Iris pigment epithelial cell (primary cell): ENCODE measurements at places on chromosomes 7 and 10.

- DNase-seq, result no peak
Measured at GRCh38 chr10:89889606-89890005, 188.2 kb downstream of the KIF20B start.

- DNase-seq, result no peak
Measured at GRCh38 chr7:83970081-83970480, 224.5 kb downstream of the SEMA3A start.

DNA sequence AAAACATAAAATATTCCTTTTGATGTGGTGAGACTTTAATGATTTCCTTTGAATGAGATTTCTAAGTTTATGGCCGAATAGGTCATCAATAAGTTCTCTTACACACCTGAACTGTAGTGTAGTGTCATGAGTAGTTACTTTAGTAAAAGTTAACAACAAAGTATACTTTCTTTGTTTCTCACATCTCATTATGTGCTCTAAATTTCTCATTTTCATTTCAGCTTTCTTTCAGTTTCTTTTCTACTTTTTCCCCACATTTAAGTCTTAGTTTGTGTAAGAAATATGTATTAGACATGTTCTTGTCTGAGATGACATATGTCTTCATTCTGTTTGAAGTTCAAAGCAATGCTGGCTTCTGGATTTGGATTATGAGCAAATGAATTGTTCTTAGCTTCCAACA lies 348.1 kb downstream of the ANKRD7 start:
- no peak for DNase-seq

DNA sequence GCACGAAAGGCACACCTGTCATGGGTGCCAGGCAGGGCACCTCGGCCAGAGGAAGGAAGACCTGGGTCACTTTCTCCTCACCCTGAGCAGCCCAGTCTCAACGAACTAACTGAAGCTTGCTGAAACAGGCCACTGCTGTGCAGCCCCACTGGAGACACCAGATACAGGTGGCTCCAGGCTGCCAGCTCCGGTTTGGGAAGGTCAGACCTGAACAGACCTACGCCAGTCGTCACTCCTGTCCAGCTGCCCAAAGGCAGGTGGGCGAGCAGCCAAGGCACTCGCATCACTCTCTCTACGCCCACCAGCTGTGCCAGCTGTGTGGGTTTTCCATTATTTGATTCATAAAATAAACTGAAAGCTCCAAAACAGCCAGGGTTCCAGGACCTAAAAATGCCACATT lies 256.1 kb downstream of the ZMYND11 start:
- no peak for DNase-seq

DNA sequence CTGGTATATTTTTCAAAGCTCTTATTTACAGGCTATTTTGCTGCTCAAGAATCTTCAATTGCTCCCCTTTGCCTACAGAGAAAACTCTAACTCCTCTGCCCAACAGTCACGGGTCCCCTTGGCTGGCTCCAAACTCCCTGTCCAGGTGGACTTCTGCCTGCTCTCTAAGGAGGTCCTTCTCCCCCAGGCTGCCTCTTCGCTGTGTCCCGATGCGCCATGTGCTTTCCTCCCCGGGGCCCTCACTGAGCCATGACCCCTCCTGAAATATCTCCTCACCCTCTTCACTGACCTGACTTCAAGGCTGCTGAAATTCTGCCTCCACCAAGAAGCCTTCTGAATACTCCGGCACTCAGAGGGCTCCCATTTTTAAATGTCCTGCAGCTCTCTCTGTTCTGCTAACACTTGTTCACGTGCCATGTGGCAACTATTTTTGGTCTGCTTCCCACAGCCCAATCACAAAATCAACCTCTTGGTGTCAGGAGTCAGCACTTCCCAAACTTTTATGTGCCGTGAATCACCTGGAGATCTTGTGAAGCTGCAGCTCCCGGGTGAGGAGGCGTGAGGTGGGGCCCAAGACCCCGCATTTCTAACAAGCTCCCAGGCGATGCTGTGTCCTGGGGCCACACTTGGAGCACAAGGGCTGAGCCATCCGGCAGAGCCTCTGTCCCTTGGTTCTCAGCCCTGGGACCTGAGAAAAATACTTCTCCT lies 85.7 kb upstream of the COL13A1 start:
- no peak for DNase-seq

DNA sequence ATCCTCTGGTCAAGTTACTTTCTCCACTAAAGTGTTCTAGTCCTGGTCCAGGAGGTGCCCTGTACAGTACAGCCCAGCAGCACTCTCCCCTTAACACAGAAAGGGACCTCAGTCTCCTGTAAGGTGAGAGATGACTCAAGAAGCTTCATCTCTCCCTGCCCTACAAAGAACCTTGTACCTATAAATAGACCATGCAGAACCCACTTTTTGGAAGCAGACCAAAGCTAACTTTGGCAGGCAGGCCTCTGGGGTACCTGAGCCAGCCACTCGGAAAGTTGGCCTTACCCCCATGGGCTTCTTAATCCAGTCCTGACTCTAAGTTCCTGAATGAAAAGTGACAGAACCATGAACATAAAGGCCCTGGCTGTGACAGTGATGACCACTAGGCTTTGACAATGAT lies 454.8 kb downstream of the KCNMA1 start:
- no peak for DNase-seq

GRCh38 chr7:75815418-75816064 lies 1.9 kb upstream of the CCL24 start:
- DNase-seq, result no peak

DNA sequence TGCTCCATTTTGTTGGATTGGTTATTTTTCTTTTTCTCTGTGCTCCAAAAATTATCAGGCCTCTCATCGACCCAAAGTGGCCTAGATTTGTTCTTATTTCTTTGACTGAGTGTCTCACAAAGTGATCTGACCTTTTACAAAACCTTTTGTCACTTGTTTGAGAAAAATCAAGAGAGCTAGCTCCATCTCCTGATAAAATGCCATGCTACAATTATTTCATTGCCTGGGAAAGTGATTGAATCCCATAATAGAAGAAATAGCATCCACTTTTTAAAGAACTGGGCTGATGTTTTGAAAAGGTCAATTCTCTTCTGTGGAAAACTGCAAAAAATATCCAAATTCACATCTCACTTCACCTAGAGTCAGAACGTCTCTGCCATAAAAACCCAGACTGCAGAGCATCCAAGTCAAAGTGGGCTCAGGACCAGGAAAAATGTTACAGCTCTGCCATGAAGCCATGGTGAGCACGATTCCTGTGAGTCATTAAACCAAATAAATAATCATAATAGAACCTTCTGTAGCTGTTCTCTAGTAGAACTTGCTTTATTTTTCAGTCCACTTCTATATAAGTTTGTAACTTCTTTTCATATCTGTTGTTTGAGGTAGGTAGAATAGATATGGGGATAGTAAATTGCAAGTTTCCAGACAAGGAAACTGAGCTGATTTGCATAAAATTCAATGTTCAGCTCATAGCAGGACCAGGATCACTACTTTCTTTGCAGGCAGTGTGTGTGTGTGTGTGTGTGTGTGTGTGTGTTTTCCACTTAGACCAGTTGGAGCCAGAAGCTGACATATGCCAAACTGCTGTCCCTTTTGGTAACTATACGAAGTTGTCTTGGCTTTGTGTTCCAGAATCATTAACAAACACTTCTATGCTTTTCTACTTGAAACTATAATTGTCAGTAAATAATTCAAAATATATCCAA lies 632.5 kb upstream of the ANKRD30A start:
- DNase-seq, result peak; percentile 67

- DNase-seq, result peak; percentile 64
Measured at GRCh38 chr7:82729172-82730030, 285.8 kb upstream of the CACNA2D1 start.

DNA sequence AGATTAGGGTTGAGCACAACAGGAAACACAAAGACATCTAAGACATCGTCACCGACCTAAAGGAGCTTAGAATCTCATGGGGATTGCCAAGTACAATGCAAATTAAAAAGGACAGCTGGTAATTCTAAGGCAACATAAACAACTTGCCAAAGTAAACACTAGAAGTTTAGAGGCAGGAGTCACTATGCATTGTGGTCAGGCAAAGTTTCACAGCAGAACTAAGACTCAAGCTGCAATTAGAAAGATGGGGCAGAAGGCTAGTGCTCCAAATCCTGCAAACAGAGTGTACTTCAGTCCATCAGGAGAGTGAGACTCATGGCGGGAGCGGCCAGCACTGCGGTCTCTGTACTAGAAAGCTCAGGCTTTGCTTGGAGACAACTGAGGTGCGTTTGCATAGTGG lies 52.7 kb downstream of the HIPK2 start:
- DNase-seq, result peak; percentile 90

- no peak for DNase-seq
Measured at GRCh38 chr10:101165736-101166135, 34.6 kb downstream of the TLX1 start.

GRCh38 chr10:350981-351501 lies 215.8 kb downstream of the ZMYND11 start:
- DNase-seq, result no peak

DNA sequence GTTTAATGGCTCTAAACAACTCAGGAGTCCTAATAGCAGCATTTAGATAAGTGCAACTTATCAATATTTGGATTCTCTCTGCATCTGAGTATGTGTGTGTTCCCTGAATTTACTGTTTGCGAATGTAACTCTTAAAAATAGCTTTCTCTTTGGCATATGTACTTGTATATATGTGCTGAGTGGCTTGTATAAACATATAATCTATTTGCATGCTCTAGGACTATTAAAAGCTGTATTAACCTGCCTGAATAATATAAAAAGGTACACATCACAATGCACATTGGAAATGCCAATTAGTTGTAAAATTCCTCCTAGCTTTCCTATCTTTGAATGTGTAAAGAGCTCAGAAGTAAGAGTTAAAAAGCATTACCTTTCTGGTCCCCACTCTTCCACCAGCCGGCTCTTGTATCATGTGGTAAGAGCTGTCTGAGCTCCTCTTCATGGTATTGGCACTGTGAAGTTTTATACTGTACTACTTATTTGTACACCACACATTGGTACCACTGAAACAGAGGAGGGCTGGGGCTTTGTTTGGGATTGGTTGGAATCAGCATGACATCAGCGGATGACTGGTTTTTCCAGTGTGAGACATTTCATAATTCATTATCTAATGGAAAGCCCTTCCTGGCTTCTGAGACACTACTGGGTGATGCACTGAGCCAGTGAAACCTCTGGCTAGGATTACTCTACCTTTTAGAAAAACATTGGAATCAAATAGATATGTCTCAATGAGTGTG lies at the start of gene INHBA:
Gene INHBA, minus strand, starts transcription at position 456 of the 737 bp plus-strand sequence. CDS start 2,716 bp downstream, outside the sequence.
- peak; percentile 61 for DNase-seq

- peak; percentile 48 for DNase-seq
Measured at GRCh38 chr7:17680943-17681351, 259.3 kb downstream of the SNX13 start.

DNA sequence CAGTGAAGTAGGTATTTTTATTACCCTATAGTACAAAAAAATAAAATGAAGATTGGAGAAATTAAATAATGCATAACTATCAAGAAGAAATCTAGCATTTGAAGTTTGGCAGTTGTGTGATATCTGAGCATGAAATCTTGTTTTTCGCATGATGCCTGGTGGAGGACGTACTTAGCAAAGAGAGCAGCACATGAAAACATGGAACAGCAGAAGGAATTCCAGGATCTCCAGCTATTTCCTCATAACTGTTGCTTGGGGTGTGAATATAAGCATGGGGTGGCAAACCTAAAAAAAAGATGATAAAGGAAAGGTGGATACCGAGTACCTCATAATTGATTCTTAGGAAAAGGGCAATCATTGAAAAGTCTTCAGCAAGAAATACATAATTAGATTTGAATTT lies 174.3 kb upstream of the FAM3C start:
- DNase-seq, result peak; percentile 17

DNA sequence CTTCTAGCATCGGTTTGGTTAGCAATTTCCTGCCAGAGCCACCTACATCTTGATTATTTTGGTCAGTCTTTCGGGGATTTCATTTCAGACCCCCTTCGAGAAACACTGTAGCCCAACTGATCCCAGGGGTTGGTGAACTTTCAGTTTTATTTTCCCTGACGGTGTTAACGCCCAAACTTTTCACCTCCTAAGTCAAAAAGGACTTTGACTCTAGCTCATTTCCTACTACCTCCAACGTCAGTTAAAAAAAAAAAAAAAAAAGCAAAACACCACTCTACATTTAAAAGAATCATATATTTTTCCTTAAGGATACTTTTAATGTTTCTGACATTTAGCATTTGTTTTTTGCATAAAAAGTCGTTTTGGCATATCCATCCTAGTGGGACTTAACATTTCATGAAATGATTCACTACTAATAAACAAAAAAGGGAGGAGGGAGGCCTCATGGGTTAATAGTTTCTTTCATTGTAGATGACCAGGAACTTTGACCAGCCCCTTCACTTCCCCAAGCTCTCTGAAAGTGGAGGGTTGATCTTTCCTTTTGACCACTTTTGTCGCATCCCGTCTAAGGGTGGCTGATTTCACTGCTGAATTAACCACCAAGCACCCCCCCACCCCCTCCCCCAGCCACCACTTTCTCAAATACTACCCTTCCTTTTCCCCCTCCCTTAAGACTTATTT lies 764 bp upstream of the TCF7L2 start:
- DNase-seq, result peak; percentile 45

DNA sequence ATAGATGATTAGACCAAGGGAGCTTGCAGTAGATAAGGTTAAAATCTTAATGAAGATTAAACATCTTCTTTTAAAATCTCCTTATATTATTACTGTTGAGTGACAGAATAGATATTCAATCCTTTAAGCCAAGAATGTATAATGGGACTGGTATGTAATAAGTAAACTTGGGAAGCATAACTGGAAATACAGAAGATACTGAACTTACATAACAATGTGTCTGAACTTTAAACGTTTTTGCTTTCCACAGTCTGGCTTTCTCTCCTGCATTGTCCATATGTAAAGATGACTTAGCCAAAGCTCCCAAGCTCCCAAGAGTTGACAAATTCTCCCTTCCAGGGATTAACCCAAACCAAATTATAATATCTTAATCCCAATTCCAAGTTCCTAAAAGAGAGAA lies 129.8 kb downstream of the KCND2 start:
- DNase-seq, result peak; percentile 51

- no peak for DNase-seq
Measured at GRCh38 chr7:29574659-29575058, 11.0 kb downstream of the PRR15 start.

DNA sequence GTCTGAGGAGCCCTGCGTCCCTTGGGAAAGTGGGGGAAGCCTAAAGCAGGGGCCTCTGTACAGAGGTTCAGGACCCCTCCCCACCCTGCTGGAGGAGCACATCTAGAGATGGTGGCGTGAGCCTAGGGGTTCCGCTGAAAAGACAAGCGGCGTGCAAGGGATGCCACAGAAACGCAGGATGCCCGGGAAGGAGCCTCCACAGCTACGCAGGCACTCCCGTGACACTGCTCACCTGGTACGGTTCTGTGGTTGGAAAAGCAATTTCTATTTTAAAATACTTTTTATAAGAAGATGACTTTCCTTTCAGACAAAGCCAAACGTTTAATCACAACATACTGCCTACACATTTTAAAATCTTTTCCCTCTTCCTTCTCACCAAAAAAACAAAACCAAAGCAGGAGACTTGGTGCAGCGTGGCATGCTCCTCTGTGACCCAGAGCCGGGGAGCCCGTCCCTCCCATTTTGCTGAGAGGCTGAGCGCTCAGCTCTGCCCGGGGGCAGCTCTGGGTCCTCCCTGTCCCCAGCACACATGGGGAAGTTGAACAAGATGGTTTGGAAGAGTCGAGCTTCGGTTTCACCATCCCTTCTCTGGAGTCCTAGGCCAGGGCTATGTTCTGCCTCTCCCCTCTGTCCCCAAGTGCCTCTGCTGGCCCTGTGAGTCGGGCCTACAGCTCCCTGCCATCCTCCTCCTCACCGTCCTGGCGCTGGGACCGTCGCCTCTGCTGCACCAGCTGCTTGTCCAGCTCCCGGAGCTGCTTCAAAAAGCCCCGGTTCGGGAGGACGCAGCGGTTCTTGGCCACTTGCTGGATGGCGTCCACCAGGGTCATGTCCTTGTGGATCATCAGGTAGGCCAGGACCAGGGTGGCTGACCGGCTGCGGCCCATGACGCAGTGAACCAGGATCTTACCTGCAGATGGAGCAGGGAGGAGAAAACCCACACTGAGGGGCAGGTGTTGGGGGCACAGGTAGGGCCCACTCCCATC lies 74.0 kb upstream of the SAMD8 start:
- DNase-seq, result no peak
